ENCODE measurements at places on chromosomes 13 and 19.

DNA sequence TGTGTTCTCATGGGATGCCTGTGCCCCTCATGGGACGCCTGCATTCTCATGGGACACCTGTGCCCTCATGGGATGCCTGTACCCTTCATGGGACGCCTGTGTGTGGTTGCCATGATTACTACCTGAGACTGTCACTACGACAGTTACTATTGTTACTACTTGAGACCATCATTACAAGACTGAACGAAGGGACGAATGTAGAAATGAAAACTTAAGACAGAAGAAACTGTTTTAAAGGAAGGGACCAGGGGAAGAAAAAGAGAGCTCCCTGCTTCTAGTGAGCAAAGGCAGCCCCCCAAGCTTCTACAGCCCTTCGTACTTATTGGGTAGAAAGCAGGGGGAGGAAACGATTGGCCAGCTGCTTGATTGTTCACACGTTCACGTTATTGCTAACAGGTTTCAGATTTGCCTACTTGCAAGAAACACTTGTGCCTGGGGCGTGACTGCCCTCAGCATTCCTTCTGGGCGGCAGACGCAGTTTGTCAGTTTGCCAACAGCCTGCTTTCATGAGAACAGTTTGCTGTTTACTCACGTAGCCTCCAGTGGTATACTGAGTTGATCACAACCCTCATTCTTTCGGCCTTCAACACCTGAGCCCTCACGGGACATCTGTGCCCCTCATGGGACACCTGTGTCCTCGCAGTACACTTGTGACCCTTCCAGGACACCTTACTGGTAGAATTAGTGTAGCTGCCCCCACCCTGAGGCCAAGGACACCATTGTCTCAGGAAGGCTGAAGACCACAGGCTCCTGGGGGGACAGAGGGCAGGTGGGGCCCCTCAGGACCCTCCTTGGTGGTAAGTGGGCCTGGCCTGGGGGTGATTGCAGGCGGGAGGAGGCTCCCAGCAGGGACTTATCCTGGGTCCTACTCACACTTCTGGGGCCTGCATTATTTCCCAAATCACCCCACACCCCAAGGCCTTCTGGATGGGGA, 2.5 kb upstream of the S1PR4 start:
- DNase-seq: peak; percentile 31

- DNase-seq: no peak
These were observed 10.1 kb upstream of the ATP8B3 start for GRCh38 chr19:1822210-1822609.

DNA sequence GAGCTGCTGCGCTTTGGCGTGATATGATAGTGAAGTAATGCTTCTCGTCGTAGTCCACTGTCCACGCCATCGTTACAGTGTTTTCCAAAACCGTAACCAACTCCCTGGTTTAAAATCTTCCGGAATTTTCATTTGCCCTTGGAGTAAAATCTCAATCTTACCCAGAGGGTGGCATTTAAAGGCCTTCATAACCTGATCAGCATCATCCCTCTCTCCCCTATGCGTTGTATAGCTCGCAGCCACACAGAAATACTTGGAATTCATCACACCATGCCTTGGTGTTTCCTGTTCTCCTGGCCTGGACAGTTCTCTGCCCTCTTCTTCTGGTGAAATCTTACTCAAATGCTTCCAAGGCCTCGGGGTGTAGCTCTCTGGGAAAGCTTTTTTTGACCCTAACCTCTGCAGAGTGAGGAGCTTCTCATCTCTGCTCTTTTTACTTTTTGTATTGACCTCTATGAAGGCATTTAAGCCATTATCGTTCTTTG, 839 bp downstream of the MPHOSPH8 start:
- DNase-seq: no peak

DNA sequence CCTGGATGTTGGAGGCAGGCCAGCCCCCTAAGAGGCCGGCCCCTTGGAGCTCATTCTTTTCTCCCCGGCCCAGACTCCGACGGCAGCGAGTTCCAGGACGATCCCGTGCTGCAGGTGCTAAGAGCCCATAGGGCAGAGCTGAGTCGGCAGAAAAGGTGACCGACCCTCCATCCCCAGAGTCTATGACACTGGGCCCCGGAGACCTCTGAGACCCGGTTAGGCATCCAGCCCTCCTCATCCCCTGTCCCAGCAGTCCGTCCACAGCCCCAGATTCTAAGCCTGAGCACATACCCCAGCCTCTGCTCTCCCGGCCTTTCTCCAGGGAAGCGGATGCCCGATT, 7.3 kb upstream of the ARHGAP33 start:
- DNase-seq: no peak

GRCh38 chr13:23674795-23675640, 104.8 kb downstream of the TNFRSF19 start:
- DNase-seq: no peak

DNA sequence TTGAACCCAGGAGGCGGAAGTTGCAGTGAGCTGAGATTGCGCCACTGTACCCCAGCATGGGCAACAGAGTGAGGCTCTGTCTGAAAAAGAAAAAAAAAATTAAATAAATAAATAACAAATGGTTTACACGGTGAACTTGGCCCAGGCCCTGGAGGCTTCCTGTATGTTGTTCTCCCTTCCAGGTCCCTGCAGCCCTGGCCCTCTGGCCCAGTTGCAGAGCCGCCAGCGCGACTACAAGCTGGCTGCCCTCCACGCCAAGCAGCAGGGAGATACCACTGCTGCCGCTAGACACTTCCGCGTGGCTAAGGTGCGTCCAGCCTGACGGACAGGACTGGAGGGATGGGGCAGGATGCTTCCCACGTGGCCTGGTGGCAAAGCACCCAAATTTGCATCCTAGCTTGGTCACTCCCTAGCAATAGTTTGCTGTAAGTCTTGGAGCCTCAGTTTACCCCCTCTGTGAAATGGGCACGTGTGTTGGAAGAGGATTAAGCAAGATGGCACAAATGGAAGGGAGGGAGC, 11.9 kb downstream of the CC2D1A start:
- DNase-seq: no peak

DNA sequence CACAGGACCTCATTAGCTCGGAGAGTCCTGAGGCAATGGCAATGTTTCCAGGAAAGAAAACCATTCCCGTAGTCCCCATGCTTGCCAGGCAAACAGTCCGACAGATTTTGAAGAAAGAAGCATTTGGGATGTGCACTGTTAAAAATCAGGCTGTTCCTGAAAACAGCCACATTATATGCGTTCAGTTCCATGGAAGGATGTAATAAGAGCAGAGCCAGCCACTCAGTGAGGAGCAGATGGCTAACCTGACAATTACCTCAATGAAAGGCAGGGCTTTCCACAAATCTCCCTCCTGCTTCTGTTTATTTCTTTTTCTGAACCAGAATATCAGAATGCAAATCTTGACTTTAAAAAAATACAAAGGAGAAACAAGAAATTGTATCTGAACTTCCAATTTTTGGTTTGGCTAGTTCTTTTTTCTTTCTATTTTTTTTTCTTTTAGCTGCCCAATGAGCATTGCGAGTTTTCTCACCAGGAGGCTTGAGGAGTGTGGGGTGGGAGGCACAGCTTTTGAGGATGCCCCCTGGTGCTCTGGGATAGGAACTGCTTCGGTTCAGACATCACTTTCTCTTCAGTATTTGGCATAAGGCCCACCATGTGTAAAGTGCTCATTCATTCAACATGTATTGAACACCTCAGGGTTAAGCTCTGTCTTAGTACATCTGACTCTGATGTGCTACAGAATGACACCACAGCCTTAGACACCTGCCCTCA, 124.2 kb downstream of the TBC1D4 start:
- peak; percentile 42 for DNase-seq

DNA sequence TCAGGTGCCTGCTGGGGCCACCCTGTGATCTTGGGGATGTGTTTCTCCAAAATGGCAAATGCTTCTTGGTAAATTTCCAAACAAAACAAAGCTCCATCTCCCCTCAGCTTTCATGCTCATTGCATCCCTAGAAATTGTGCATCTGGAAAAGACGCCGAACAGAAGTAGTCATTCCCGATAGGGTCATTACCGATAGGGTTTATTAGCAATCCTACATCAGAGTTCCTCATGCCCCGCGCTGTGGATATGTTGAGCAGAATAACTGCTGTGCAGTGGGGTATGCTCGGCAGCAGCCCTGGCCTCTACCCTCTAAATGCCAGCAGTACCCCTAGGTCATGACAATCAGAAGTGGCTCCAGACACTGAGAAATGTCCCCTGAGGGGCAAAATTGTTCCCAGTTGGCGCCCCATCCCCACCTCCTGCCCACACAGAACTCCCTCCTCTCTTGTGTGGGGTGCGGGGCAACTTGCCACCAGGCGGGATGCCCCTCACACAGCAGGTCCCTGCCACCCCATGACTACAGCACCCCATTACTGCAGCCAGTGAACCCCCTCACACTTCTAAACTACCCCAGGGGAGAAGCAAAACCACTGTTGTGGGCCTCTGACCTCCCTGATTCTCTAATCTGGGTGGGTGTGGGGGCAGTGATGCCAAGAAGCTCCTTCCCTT, 13.0 kb upstream of the SLC7A10 start:
- no peak for DNase-seq

DNA sequence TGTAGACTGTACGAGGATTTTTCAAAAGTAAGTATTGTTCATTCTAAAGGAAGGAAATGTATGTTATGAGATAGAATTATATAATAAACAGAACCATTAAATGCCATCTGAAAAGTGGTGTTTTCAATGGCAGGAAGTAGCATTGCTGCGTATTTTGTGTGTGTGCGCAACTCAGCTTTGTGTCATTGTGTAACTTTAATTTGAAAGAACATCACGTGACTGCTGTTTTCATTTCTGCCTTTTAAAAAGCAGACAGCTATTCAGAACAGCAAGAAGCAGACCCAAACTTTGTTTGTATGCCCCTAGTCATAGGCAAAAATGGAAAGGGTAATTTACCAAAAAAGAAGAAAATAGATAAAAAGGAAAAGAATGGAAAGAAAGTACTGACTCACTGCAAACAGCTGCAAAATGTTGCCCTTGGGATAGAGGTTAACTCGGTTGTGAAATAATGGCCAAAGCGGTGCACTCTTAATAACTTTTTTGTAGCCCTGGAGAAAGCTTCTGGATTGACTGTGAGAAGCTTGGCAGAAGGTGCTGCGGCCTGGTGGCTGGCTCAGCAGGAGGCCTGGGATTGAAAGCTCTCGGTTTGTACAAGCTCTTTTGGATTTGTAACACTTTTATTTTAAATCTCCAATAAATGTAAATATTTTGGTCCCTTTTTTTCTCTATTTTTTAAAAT, 97.3 kb downstream of the GGACT start:
- no peak for DNase-seq

DNA sequence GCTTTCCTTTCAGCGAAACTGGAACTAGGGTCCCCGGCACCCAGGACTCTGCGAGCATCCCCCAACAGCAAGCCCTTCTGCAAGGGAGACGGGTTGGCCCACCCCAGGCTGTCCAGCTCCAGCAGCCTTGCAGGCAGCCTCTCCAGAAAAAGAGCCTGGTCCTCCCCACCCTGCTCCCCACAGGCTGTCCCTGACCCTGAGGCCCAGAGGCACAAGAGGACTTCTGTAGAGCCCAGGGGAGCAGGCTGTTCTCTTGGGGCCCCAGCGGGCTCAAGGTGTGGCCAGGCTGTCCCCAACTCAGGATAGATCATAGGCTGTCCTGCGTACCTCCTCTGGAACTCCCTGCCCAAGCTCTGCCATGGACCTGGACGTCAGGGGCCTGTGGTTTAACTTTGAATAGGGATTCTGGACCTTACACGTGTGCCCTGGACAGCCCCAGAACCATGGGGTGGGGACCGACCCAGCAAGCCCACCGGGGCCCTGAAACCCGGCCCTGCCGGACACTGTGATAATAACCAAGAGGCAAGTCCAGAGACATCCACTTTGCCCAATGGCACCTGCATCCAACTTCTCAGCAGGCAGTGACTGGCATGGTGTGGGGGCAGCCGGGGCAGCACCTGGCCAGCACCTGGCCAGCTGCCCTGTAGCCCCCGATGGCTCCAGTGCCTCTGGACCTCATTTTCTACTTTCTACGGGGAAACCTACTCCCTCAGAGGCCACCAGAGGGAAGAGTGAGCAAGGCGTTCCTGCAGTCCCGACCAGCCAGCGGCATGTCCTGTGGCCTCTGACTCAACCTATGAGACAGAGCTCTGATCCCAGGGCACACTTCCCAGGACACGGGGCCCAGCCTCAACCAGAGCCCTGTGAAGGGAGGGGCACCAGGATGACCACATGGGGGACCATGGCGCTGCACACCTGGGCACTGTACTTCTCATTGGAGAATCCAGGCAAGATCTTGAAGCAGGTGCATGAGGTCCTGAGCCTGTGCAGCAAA, 50.9 kb upstream of the TPM4 start:
- no peak for DNase-seq

- DNase-seq: no peak
These were observed 905.7 kb upstream of the SLITRK5 start for GRCh38 chr13:86765462-86765861.

DNA sequence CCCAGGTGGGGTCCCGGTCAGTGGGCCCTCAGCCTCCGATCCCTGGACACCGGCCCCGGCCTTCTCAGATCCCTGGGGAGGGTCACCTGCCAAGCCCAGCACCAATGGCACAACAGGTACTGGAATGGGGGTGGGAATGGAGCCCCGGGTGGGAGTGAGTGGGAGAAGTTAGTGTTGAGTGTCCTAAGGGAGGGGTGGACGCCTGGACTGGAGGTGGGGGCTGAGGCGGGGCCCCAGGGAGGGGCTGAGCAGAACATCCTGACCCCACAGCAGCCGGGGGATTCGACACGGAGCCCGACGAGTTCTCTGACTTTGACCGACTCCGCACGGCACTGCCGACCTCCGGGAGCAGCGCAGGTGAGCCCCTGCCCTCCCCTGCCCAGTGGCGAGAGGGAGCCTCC, 17.7 kb downstream of the EPN1 start:
- DNase-seq: no peak

DNA sequence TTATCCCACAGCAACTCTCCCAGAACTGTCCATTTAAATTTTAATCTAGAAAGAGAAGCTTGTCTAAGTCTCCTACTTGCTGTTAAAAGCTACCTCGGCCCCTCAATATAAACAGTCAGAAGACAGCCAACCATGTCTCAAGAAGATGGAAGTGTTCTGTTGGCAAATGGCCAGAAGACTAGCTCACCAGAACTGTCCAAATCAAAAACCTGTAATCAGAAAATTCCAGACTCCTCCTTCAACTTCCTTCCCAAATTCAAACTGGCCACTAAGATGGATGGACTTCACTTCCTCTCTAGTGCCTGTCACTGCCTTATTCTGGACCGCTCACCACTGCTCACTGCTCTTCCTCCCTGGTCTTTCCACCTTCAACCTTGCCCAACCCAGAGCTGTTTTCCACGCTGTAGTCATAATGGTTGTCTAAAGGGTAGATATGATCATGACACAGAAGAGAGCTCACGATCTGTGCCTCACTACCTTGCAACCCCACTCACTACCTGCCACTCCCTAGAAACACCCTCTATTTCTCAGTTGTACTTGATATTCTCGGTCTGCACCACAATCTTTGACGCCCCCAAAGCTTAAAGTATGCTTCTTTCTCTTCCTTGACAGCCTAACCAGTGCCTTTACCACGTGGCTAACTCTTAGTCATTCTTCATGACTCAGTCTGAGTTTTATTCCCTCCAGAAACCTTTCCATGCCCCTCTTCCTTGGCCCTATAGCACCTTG, 9.2 kb downstream of the FGF14 start:
- DNase-seq: peak; percentile 6
